ENCODE measurements at places on chromosomes 11 and 22.

- DNase-seq, result no peak
These were observed 4.7 kb downstream of the CCDC34 start for GRCh38 chr11:27358296-27358695.

- no peak for DNase-seq
These were observed 46.5 kb upstream of the FGF3 start for GRCh38 chr11:69865707-69866106.

- DNase-seq, result no peak
These were observed 178.2 kb downstream of the IGLL1 start for GRCh38 chr22:23401910-23402274.

- no peak for DNase-seq
These were observed 4.1 kb upstream of the PTDSS2 start for GRCh38 chr11:445765-446588.

DNA sequence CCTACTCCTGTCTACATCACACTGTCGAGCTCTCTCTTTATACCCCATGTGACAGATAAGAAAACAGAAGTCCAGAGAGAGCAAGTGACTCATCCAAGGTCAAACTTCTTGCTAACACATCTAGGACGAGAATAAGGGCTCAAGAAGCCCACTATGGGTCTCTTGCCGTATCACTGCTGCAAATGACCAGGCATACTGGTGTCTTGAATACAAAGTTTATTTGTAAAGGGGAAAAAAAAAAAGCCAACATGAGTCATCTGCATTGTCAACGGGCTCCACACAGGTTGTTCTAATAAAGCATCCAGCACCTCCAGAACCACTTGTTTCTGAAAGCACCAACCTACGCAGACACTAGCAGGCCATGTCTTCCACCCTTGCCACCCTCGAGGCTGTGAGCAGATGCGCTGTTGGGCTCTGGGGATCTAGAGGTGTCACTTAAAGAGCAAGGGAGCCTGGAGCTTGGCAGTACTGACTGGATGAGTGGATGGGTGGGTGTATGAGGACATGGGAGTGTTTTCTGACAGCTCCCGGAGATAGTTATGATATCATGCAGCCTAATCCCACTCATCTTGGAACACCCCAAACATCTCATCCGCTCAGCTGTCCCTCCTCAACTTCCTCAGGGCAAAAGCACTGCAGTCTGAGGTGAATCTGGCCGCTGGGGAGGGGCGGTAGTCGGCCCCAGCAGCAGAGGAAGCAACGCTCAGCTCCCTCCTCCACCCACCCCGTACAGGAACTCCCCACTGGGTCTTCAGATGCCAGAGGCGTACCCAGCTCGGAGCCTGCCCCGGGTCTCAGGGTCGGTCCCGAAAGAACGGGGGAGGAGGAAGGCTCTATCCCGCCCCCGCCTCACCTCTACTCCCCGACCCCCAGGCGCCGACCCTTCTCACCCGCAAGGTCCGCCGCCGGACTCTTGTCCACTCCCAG lies 1.0 kb downstream of the SMCO4 start:
- peak; percentile 86 for DNase-seq

DNA sequence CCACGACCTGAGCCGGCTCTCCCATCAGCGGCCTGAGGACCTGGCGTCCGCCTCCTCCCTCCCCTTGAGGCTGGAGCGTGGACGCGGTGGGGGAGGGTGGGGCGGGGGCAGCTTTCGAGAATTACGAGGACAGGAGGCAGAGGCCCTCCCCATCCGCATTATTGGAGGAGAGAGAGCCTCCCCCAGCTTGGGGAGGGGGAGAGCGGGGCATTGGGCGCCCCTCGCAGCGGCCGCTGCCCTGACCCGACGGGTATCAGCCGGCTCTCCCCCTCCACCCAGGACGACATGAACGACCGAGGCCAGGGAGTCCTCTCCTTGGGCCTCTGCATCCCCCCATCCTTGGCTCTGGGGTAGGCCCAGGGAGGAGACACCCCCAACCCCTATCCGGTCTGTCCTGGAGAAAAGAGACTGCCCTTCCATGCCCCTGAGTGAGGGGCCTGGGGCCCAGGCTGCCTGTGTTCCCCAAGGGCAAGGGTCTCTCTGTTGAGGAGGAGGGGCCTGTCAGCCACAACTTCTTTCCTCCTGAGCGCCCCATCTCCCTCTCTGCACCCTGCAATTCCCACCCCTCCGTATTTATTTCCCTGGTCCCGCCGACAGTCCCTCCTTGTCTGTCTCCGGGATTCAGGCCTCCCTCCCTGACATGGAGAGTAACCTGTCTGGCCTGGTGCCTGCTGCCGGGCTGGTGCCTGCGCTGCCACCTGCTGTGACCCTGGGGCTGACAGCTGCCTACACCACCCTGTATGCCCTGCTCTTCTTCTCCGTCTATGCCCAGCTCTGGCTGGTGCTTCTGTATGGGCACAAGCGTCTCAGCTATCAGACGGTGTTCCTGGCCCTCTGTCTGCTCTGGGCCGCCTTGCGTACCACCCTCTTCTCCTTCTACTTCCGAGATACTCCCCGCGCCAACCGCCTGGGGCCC lies 495 bp downstream of the GPR137 start:
- DNase-seq, result peak; percentile 40

DNA sequence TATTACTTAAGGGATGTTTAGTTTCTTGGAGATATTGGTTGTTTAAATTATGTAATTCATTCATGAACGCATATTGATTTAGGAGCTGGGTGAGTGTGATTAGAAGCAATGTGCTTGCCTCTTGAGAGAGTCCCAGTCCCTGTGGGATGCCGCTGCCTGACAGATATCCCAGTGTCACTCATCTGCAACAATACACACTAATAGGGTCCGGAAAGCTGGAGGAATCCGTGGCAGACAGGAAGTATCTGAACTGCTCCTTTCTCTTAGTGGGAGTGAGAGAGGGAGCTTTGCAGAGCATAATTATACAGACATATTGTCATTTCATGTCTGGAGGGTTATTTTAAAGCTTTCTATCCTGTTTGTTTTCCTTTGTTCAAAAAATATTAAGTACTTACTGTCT lies 17.4 kb downstream of the AMOTL1 start:
- no peak for DNase-seq

DNA sequence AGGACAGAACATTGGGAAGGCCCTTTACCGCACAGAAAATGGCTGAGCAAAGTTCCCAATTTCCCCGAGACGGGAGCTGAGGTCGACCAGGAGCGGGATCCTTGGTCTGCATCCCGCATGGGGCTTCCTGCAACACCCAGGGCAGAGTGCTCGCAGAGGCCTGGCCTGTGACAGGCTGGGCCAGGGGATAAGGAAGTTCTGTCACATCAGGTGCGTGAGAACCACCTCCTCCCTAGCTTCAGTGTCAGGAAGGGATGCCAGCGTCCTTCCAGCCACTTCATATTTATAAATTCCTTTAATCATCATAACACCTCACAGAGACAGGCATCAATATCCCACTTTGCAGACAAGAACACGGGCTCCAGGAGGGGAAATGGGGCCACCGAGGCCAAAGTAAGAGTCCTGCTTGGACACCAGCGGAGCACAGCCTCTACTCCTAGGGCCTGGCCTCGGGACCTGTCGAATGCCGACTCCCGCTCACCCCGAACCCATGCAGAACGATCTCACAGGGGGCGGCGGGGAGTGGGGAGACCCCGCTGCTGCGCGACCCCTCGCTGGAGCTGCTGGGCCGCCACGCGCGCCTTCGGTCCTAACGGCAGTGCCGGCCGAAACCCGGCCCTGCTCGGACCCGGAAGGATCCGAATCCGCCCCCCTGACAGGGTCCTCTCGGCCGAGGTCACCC lies 532 bp downstream of the BET1L start:
- no peak for DNase-seq

DNA sequence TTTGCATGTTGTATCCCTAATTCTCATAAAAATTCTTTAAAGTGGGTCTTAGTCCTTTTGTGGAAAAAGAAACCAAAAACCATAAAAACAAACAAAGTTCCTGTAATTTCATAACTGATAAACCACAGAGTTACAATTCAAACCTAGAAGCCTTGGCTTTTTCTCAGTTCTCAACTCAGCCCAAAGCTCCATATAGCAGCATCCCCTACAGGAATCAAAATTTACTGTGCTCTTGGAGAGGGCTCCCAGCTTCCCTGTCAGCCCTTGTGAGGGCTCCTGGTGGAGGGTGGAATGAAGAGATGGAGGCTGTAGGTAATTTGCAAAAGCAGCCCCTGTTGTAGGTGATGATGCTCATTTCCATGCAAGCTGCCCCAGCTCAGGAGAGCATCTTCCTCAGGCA lies 506.1 kb upstream of the KIRREL3 start:
- DNase-seq, result no peak

DNA sequence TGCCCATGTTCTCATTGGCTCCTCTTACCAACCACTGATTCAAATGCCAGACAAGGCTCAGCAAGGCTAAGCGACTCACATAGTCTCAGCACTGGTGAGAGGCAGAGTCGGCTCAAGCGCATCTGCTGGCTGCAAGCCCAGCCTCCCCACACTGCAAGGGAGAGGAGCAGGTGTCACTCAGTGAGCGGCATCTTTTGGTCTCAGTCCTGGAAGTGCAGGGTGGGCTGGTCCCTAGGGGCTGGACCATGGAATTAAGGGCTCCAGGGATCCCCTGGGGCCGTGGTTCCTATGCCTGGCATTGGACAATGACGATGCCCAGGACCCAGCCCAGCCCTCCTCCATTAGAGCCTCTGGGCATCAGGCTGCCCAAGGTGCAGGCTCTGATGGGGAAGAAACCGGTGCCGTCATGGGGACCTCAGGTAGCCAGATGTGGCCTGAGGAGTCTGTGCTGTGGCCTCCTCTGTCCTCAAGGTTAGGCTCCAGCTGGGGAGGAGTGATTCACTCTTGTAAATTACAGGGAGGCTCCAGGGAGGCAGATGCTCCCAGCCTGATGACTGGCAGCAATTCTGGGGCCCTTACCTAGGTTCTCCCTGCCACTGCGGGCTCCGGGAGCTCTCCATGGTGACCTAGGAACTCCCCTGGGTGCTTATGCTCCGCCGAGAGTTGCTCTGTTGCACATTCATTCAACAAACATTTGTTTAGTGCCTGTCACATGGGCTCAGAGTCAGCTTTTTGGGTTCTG lies 28.0 kb downstream of the FADS2 start:
- DNase-seq, result no peak

GRCh38 chr11:45848654-45849081 lies 1.4 kb downstream of the CRY2 start:
- no peak for DNase-seq

- peak; percentile 76 for DNase-seq
These were observed at the start of gene PKP3 for GRCh38 chr11:394034-394857. PKP3 (plus strand) TSS chr11:394209; CDS start chr11:394293, 84 bp downstream.

DNA sequence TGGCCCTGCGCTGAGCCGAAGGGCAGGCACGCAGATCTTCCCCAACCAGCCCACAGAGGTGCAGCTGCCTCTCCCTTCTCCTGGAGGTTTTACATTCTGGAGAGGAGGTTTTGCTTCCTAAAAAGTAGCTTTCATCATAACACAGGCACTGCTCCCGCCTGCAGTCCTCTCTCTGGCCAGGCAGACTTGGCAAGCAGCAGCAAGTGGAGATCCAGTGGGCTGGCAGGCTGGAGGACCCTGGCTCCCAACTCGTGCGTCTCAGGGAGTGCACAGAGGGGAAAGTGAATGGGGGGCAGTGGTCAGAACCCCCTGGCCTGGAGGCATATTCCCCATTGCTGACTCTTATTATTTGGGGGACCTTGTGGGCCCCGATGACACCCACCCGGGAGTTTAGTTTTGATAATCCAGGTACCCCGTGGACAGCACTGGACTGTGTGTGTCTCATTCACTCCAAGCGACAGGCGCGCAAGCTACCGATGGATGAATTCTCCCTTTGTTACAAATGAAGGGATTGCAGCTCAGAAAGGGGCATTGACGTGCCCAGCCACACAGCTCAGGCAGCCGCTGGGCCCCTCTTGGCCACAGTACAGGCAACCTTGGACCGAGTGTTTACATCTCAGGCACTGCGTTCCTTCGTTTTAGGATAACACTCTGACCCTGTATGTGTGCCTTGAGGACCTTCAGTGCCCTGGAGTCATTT lies 1223.9 kb downstream of the BRD1 start:
- no peak for DNase-seq

DNA sequence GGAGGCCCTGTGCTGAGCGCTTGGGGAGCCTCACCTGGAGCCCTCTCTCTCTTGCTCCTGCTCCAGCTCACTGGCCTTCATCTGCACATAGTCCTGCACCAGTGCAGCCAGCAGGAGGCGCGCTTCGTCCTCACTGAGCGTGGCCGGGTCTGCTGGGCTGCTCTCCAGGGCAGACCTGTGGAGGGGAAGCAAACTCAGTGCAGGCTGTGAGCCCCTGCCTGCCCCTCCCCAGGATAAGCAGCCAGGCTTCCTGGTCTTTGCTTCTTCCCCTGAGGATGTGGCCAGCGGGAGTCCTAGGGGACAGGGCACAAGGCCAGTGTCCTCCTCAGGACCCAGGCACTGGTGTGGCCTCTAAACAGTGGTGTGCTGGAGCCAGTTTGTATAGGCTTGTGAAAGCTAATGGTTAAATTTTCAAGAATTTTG lies 2.2 kb downstream of the CALCA start:
- peak; percentile 49 for DNase-seq
